ENCODE measurements at places on chromosomes 4 and X. TPM values are rescaled to one million over a fixed set of nuclear protein-coding genes. Genes with fewer than 3 reads are reported as not detected.

The LIMCH1 gene
- total RNA-seq, result 177 TPM

The CT55 gene
- not detected for total RNA-seq

The PABPC4L gene
- 13.1 TPM for total RNA-seq

The AGA gene
- 19.1 TPM for total RNA-seq

The ASB9 gene
- total RNA-seq, result 4.0 TPM

The GUCY1B1 gene
- total RNA-seq, result 26.6 TPM

The CRLF2 gene
- not detected for total RNA-seq

The MSX1 gene
- 3.7 TPM for total RNA-seq

The ARHGAP36 gene
- 172 TPM for total RNA-seq

The SPATA4 gene
- not detected for total RNA-seq

The TLR1 gene
- total RNA-seq, result 7.7 TPM

The LNX1 gene
- total RNA-seq, result 10.7 TPM

The GSX2 gene
- not detected for total RNA-seq

The FABP2 gene
- not detected for total RNA-seq

The TMSB15A gene
- total RNA-seq, result 8.9 TPM

The ARHGEF38 gene
- 1.3 TPM for total RNA-seq

The CTAG1A gene
- not detected for total RNA-seq

The GAB3 gene
- 9.0 TPM for total RNA-seq

The KCND1 gene
- total RNA-seq, result 2.1 TPM

The IL15 gene
- total RNA-seq, result 9.1 TPM

The FAM47A gene
- total RNA-seq, result not detected

The ZDHHC15 gene
- total RNA-seq, result 2.9 TPM

The NR3C2 gene
- 35.4 TPM for total RNA-seq

The CD38 gene
- 4.4 TPM for total RNA-seq

The POU3F4 gene
- total RNA-seq, result not detected

The PNMA3 gene
- total RNA-seq, result 1.2 TPM

The IL1RAPL2 gene
- total RNA-seq, result 7.8 TPM

The IBSP gene
- not detected for total RNA-seq

The PPEF2 gene
- total RNA-seq, result 0.10 TPM

The ABCB7 gene
- total RNA-seq, result 89.8 TPM

The TMEM255A gene
- 6.7 TPM for total RNA-seq

The MAGEC2 gene
- total RNA-seq, result not detected

The C1QTNF7 gene
- 15.3 TPM for total RNA-seq

The PI4K2B gene
- 19.6 TPM for total RNA-seq

The CENPVL3 gene
- not detected for total RNA-seq

The FGFBP1 gene
- total RNA-seq, result 5.7 TPM

The RRH gene
- total RNA-seq, result not detected

The DCAF12L1 gene
- 1.9 TPM for total RNA-seq

The ADH7 gene
- 12.1 TPM for total RNA-seq

The SAP30 gene
- total RNA-seq, result 21.1 TPM

The MAGIX gene
- 3.5 TPM for total RNA-seq

The XAGE1A gene
- total RNA-seq, result not detected

The SPANXD gene
- not detected for total RNA-seq

The DUX4 gene
- total RNA-seq, result not detected

The CFAP99 gene
- not detected for total RNA-seq

The GAGE2A gene
- not detected for total RNA-seq

The CFAP47 gene
- 0.10 TPM for total RNA-seq

The CNKSR2 gene
- total RNA-seq, result 13.4 TPM

The BCLAF3 gene
- 12.2 TPM for total RNA-seq

The DUSP9 gene
- total RNA-seq, result not detected

The TCEAL9 gene
- 97.0 TPM for total RNA-seq

The HERC6 gene
- total RNA-seq, result 18.1 TPM

The ARSJ gene
- total RNA-seq, result 9.5 TPM

The SMIM31 gene
- total RNA-seq, result not detected

The DIAPH2 gene
- total RNA-seq, result 33.0 TPM

The KDM6A gene
- total RNA-seq, result 53.3 TPM

The MGARP gene
- total RNA-seq, result not detected

The LRP2BP gene
- total RNA-seq, result 7.6 TPM
